ENCODE measurements at places on chromosomes 16 and 17. TPM values are rescaled to one million over a fixed set of nuclear protein-coding genes. Genes with fewer than 3 reads are reported as not detected.

The PSME3 gene
- 62.5 TPM for total RNA-seq

The KRTAP9-2 gene
- not detected for total RNA-seq

The TAC4 gene
- total RNA-seq: not detected

The DNASE1L2 gene
- total RNA-seq: 0.22 TPM

The TERB1 gene
- total RNA-seq: 0.22 TPM

The NTN1 gene
- total RNA-seq: 0.08 TPM

The HOXB1 gene
- not detected for total RNA-seq

The NPIPB6 gene
- total RNA-seq: 2.4 TPM

The PIEZO1 gene
- total RNA-seq: 146 TPM

The TMEM100 gene
- total RNA-seq: not detected

The CARD14 gene
- total RNA-seq: not detected

DNA sequence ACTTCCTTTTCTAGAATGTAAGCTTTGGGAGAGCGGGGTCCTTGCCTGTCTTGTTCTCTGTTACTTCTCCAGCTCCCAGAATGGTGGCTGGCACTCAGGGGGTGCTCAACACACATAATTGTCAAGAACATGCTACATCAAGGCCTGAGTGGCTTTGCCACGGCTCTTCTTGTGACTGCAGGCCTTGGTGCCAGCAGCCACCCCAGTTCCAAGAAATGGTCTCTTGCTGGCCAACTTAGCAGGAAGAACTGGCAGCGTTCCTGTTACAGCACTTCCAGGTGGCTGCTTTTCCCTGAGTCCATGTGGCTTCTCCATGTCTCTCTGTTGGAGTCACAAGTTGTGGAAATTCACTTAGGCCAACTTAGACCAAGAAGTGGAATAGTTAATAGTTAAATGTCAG, 36.1 kb downstream of the PRKCB start:
- no peak overlapping the region for H3K4me3 ChIP-seq
- H3K27ac ChIP-seq: no peak overlapping the region
- no peaks in the 10 kb centered on the region for H3K27me3 ChIP-seq
- no peak for DNase-seq

GRCh38 chr17:61383689-61384201, 15.9 kb upstream of the TBX2 start:
- no peaks in the 10 kb centered on the region for H3K4me1 ChIP-seq
- no peak overlapping the region for H3K4me3 ChIP-seq
- no peak overlapping the region for H3K27ac ChIP-seq
- H3K36me3 ChIP-seq: no peaks in the 10 kb centered on the region
- no peaks in the 10 kb centered on the region for H3K27me3 ChIP-seq

- H3K27ac ChIP-seq: no peak overlapping the region
- H3K36me3 ChIP-seq: peaks cover 87% of the 10 kb centered on the region
Measured at GRCh38 chr16:10760858-10761257, 17.2 kb downstream of the NUBP1 start.

- H3K27ac ChIP-seq: no peak overlapping the region
- H3K4me1 ChIP-seq: no peaks in the 10 kb centered on the region
- no peaks in the 10 kb centered on the region for H3K27me3 ChIP-seq
- H3K4me3 ChIP-seq: no peak overlapping the region
- no peak for DNase-seq
- H3K36me3 ChIP-seq: no peaks in the 10 kb centered on the region
Measured at GRCh38 chr16:74756203-74756602, 18.4 kb downstream of the FA2H start.

GRCh38 chr16:80707686-80708085, 96.7 kb downstream of the CDYL2 start:
- H3K36me3 ChIP-seq: no peaks in the 10 kb centered on the region
- no peak for DNase-seq
- H3K27me3 ChIP-seq: no peaks in the 10 kb centered on the region
- no peaks in the 10 kb centered on the region for H3K4me1 ChIP-seq
- H3K27ac ChIP-seq: no peak overlapping the region

- DNase-seq: no peak
- no peaks in the 10 kb centered on the region for H3K27me3 ChIP-seq
- H3K4me3 ChIP-seq: no peak overlapping the region
Measured at GRCh38 chr17:2289878-2290478, 13.6 kb downstream of the SMG6 start.

DNA sequence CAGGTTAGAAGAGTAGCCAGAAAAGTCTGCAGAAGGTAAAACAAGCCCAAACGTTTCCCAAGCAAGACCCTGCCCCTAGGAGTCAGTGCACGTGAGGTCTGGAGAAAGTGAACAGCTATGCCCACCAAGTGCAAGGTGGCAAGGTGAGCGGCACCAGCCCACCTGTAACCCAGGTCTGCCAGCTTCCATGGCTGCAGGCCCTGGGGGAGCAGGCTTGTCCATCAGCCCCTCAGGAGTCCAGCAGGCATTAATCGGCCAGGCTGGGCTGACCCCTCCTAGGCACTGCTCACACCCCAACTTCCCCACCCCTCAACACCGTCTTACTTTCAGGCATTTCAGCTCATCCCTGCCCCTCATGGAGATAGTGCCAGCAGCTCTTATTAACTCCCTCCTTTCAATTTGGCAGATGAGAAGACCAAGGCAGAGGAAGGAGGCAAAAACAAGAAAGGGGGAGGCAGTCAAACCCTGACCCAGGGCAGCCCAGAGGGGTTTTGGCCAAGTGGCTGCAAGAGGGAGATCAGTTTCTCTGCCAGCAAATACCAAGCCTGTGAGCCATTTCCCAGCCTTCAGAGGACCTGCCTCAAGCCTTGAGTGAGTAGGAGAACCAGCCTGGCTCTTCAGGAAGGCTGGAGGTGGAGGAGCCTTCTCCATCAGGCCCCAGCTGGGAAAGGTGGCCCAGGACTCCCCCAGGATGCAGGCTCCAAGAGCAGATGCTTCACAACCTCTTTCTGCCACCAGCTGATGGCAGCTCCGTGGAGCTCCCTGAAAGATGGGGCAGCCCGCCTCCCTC, 14.7 kb downstream of the BEAN1 start:
- H3K4me1 ChIP-seq: no peaks in the 10 kb centered on the region
- DNase-seq: no peak
- H3K4me3 ChIP-seq: no peak overlapping the region
- H3K27me3 ChIP-seq: no peaks in the 10 kb centered on the region
- H3K36me3 ChIP-seq: no peaks in the 10 kb centered on the region

DNA sequence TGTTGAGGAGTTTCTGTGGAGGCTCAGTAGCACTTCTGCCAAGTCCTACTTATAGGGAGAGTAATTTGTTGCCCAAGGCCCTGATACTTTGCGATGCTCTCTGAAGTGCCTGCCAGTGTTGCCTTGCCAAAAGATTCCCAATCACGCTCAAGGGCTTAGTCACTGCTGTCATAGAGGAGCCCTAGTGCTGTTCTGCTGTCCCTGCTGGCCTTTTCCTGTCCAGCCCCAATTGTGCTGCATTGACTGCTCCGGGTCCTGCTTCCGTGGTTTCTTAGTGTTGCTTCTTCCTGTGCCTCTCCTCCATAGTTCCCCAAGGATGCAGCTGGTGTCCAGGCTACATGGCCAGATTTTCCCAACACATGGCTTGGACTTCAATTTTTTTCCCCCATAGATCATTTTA, 13.9 kb downstream of the NUP93 start:
- no peak overlapping the region for H3K4me3 ChIP-seq
- no peaks in the 10 kb centered on the region for H3K4me1 ChIP-seq
- H3K27me3 ChIP-seq: no peaks in the 10 kb centered on the region
- no peak overlapping the region for H3K27ac ChIP-seq

- H3K4me1 ChIP-seq: peaks cover 11% of the 10 kb centered on the region
- no peak overlapping the region for H3K27ac ChIP-seq
- no peaks in the 10 kb centered on the region for H3K27me3 ChIP-seq
- DNase-seq: no peak
Measured at GRCh38 chr16:22322021-22322471, 24.8 kb downstream of the POLR3E start.

GRCh38 chr17:69918164-69918563, 156.9 kb upstream of the KCNJ16 start:
- H3K4me3 ChIP-seq: no peak overlapping the region
- H3K4me1 ChIP-seq: no peaks in the 10 kb centered on the region
- no peak for DNase-seq
- no peaks in the 10 kb centered on the region for H3K36me3 ChIP-seq
- H3K27ac ChIP-seq: no peak overlapping the region
- H3K27me3 ChIP-seq: no peaks in the 10 kb centered on the region

DNA sequence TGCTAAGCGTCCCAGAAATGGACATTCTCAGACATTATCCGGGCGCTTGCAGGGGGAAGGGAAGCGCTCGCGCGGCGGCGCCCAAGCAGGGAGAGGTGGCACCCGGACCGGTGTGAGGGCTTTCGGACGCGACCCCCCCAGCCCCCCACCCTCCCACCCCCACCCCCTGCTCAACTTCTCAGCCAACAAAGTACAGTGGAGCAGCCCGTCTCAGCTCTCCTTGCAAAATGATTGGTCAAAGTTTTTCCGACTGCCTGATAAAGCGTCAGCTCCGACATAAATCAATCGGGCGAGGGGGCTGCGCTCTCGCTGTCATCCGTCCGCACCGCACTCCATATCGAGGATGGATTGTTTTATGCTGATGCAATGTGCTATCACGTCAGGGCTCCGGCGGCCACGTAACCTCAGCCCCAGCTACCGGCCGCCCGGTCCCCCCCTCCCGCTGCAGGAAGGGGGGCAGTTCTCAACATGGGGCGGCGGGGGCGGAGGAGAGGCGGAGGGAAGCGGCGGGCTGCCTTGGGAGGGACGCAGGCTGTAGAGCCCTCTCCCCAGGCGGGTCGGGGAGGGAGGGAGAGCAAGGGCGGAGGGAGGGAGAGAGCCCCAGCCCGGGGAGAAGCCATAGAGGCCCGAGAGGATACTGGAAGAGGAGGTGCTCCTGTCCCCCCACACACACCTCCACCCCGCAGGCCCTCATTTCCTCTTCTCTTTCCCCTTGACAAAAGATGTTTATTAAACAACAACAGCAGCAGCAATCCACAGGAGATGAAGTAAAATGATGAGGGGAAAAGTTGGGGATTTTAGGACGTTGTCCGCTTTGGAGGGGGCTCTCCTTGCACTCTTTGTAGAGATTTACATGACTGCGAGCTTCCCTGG, at the start of gene HOXB9:
Gene HOXB9 (minus strand): TSS at position 114 of the 873 bp plus-strand sequence. CDS start 89 bp downstream, at position 25.
- DNase-seq: peak; percentile 63
- peaks cover 89% of the 10 kb centered on the region for H3K27me3 ChIP-seq
- peak within 1 kb of the TSS; percentile 44 for H3K4me3 ChIP-seq
- H3K36me3 ChIP-seq: no peaks in the 10 kb centered on the region
- no peak within 1 kb of the TSS for H3K27ac ChIP-seq
- H3K4me1 ChIP-seq: peaks cover 31% of the 10 kb centered on the region

GRCh38 chr17:2227025-2227699, 76.4 kb downstream of the SMG6 start:
- peaks cover 17% of the 10 kb centered on the region for H3K4me1 ChIP-seq
- no peak overlapping the region for H3K4me3 ChIP-seq
- H3K36me3 ChIP-seq: peaks cover 11% of the 10 kb centered on the region

- H3K27ac ChIP-seq: no peak overlapping the region
- H3K4me3 ChIP-seq: no peak overlapping the region
- H3K36me3 ChIP-seq: peaks cover 24% of the 10 kb centered on the region
Measured at GRCh38 chr16:67773099-67773498, 33.3 kb downstream of the RANBP10 start.

DNA sequence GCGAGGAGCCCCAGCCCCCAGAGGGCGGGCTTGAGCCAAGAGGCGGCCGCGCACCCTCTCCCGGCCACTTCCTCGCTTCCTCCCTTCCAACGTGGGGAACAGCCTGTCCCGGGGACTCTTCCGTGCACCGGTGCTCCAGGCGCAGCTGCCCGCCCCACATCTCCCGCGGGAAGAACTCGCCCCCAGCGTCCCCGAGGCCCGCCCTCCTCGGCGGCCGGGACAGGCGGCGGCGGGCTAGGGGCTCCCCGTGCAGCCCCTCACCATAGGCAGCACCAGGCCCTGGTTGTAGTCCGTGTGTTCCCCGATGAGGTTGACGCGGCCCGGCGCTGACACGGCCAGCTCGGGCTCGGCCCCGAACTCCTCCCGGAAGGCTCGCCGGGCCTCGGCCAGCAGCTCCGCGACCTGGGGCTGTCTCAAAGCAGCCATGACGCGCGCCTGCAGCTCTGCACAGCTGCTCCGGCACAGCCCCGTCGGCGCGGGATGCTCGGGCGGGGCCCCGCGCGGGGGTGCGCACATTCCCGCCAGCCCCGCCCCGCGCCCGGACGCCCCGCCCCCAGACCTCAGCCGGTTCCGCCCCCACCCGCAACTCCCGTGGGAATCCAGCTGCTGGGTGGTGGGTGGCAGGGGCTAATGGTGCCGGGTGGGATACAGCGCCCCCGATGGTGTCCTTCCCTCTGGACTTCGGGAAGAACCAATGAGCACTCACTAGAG, at the start of gene GALK1:
Gene GALK1 (minus strand): TSS at position 482 of the 711 bp plus-strand sequence. CDS start 56 bp downstream, at position 426.
- H3K27ac ChIP-seq: no peak within 1 kb of the TSS
- peaks cover 24% of the 10 kb centered on the region for H3K4me1 ChIP-seq
- no peaks in the 10 kb centered on the region for H3K36me3 ChIP-seq
- peak; percentile 63 for DNase-seq
- no peaks in the 10 kb centered on the region for H3K27me3 ChIP-seq
- peak within 1 kb of the TSS; percentile 65 for H3K4me3 ChIP-seq

DNA sequence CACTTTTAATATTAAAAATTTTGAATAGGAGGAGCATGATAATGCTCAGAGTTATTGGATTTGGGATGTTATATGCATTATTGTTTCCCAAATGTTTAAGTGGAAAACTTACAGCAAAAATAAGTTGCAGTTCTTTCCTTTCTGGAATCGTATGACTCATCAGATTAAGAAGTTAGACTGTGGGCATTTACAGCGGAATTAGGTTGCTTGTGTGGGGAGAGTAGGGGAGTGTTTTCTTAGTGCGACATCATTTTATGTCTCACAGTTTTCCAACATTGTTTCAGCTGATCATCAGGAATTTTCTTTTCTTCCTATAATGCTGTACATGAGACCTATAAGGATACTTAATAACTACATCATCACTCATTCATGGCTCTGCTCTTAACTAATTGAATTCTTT, 1631.8 kb downstream of the CDH8 start:
- no peak overlapping the region for H3K27ac ChIP-seq
- H3K36me3 ChIP-seq: no peaks in the 10 kb centered on the region
- no peak overlapping the region for H3K4me3 ChIP-seq
- no peaks in the 10 kb centered on the region for H3K27me3 ChIP-seq
- H3K4me1 ChIP-seq: no peaks in the 10 kb centered on the region

DNA sequence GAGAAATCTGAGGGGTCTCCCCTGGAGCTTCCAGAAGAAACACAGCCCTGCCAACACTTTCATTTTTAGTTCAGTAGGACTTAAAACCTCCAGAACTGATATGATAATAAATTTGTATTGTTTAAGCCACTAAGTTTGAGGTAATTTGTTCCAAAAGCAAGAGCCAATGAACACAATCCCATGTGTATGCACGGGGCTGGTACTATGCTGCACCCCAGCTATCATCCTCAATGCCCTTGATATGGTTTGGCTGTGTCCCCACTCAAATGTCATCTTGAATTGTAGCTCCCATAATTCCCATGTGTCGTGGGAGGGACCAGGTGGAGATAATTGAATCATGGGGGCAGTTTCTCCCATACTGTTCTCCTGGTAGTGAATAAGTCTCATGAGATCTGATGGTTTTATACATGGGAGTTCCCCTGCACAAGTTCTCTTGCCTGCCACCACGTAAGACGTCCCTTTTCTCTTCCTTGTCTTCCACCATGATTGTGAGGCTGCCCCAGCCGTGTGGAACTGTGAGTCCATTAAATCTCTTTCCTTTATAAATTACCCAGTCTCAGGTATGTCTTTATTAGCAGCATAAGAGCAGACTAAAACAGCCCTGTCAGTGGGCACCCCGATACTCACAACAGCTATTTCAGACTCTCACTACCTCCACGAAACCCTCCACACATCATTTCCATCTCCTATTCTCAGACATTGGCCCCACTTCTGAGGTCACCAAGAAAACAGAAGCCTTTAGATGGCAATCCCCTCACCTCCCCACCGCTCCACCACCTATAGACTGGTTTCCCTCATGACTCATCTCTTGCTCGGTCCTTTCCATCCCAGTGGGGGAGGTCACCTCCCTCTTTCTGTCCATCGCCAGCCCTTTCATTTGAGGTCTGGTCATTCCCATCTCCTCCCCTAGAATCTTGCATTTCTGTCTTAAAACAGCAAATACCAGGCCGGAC, 8.9 kb upstream of the CACNG1 start:
- H3K4me3 ChIP-seq: no peak overlapping the region
- H3K27me3 ChIP-seq: no peaks in the 10 kb centered on the region
- H3K27ac ChIP-seq: no peak overlapping the region
